ENCODE measurements at places on chromosomes 7 and 10.

GRCh38 chr10:132408367-132408781 is 11.4 kb downstream of the PWWP2B start:
- DNase-seq = peak; percentile 43

DNA sequence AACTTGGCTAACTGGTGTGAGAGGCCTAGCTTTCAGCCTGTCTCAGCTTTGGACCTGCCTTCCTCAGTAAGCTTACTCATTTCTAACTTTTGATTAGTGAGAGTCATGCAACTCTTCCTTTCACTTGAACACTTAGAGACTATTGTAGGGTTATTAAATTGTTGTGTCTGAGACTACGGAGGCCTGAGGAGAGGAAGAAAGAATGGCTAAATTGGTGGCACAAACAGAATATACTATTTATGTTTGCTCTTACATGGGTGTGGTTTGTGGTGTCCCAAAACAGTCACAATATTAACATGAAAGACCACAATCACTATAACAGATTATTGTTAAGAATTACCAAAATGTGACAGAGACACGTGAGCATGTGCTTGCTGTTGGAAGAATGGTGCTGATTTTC is 82.1 kb downstream of the TRIM24 start:
- DNase-seq = no peak

DNA sequence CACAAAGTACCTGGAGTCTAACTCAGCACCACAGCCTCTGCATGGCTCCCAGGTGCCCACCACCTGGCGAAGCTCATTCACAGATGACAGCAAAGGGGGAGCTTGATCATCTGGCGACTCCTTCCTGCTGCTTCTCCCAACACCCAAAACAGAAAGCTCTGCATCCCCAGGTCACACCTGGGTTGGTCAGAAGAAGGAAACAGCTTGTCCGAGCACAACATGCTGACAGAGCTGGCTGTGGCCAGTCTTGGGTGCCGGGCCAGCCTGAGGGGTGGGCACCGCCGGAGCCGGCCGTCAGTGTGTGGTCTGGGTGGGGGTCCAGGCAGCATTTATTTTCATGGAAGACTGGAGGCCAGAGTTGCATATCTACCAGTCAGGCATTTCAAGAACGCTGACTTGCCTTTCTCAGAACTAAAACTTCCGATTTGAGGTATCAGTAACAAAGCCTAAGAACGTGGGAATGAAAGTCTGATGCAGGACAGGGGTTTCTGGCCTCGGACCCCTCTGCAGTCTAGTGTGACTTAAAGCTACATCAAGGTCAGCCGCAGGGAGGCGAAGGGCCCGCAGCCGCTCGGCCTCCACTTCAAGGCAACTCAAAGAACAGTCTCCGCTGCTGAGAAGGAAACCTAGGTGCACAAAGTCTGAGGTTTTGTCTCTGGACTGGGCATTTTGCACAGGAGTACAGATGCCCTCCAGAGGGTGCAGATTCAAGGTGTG is 109.6 kb downstream of the CYTH3 start:
- DNase-seq = no peak

- peak; percentile 65 for DNase-seq
These were observed 1.5 kb downstream of the TRIL start for GRCh38 chr7:28956608-28957063.

- DNase-seq = no peak
These were observed 446.0 kb downstream of the PARD3 start for GRCh38 chr10:34369120-34369519.

GRCh38 chr7:128389618-128390329 is 20.0 kb downstream of the IMPDH1 start:
- DNase-seq = no peak

- no peak for DNase-seq
These were observed 177.5 kb downstream of the CACNA2D1 start for GRCh38 chr7:82266081-82266480.

DNA sequence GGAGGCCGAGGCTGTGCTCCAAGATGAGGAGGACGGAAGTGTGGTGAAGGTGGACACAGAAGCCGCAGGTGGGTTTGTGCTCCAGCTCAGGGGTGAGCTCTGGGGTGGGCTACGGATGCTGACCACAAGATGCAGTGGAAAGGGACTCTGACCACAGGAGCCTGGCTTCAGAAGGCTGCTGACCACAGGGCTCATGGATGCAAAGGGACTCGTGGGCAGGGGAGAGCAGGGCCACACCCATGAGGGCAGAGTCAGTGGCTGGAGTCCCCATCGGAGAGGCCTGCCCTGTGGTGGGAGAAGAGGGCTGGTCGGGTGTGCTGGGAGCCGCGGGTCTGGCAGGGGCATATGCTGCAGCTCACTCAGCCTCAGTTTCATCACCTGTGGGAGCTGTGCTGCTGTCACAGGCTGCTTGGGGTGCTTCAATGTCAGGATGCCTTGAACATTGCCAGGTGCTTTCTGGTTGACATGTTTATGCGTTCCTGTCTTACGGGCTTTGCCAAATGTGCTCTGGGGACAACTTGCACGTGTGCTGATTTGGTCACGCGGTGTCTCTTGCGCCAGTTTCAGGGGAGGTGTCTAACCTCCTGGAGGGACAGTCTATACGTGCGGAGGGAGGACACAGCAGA is 13.7 kb downstream of the SCART1 start:
- DNase-seq = no peak

- DNase-seq = peak; percentile 0
These were observed 147.2 kb upstream of the FAM171A1 start for GRCh38 chr10:15518250-15518649.

- DNase-seq = peak; percentile 94
These were observed 114.8 kb downstream of the TSPAN12 start for GRCh38 chr7:120743128-120743527.

DNA sequence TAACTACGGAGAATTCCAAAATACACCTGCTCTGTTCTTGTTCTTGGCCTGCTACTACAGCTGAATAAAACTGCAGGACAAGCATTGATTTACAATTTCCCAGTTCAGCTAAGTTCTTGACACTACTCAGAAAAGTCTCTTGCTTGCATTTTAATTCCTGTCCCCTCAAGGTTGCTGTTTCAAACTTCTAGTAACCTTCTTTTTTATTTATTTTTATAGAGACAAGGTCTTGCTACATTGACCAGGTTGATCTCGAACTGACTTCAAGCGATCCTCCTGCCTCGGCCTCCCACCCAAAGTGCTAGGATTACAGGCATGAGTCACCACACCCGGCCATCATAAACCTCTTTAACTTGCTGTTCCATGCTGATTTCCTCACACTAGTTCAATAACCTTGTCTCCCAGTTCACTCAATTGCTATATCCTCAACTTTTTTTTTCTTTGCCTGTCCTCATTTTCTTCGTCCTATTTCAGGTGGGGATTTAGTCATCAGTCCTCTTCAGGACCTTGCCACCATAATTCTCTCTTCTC is 79.9 kb downstream of the ARHGAP21 start:
- DNase-seq = peak; percentile 23

- DNase-seq = peak; percentile 86
These were observed 135.5 kb downstream of the DOCK1 start for GRCh38 chr10:127040756-127041155.

- DNase-seq = peak; percentile 56
These were observed 128.1 kb upstream of the FAM20C start for GRCh38 chr7:64098-64915.

Data from epithelial cell of esophagus (primary cell).